Right kidney (tissue), 9 donors: ENCODE measurements at places on chromosomes 12 and 14.

- peak; percentile 25 for DNase-seq
Measured at GRCh38 chr12:106149096-106149784, 10.5 kb upstream of the NUAK1 start.

DNA sequence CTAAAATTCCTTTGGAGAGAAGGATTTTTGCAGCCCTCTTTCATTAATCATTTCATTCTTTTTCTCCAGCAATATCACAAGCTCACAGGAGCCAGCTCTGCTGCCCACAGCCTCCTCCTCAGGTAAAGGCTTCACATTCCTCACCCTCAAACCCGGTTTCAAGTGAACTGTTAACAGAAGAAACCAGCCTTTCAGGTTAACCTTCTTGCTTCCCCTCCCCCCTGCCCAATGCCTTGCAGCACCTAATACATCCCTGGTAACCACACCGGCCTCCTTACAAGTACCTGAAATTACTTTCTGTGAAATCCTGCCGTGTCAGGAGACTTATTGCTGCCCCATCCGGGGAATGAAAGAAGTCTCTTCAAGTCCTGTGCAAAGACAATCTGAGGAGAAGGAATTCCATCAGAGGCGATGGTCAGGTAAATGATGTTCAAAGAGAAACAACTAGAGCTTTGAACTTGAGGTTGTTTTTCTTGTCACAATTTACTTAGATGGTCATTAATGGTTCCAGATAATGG, 111.2 kb downstream of the MYRFL start:
- DNase-seq = peak; percentile 4

GRCh38 chr12:110344657-110345056, 58.9 kb downstream of the ANAPC7 start:
- DNase-seq = no peak

- DNase-seq = no peak
Measured at GRCh38 chr12:40017488-40017887, 88.4 kb downstream of the SLC2A13 start.

GRCh38 chr14:73368616-73369015, 89.7 kb downstream of the NUMB start:
- no peak for DNase-seq

DNA sequence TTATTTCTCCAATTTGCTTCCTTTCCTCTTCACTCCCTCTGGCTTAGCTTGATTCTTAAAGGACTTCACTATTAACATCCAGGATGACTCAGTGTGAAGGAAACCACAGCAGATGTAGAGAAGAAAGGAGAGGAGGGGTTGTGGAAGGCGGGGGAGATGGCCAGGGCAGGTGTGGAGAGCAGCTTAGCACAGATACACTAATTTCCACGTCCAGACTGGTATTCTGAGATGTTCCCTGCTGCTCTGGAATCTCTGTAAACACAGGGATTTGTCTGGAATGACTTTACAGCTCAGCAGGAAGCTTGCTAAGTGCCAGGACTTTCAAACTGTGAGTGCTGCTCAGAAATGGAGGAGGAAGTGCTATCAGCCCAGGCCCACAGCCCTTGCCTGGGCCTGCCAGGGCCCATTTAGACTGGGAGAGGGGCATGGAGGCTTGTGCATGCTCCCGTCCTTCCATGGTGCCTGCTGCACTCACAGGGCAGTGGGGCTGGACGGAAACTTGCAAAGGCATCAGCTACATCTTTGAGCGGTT, 202.5 kb upstream of the DDHD1 start:
- DNase-seq = no peak

GRCh38 chr14:99706107-99706900, 22.2 kb downstream of the CYP46A1 start:
- no peak for DNase-seq

DNA sequence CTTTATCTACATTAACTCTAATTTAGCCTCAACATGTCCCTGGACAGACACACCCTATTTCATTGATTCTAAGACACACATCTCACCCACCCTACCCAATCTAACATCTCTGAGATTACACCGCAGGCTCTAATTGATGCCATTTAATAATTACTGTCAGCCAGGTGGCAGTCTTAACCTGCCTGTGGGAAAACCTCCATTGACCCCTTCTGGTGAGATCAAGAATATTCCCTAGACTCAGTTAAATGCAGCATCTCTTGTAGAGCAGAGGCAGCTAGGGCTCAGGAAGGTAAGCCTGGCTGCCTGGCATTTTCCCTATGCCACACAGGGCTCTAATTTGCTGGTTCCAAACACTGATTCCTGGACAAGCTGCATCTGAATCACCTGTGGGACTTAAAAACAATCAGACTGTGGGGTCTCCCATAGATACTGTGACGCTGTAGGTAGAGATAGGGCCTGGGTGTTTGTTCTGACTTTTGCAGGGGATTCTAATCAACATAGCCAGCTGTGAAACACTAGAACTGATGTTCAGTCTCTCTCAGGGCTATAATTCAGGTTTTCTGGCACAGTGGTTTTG, 14.3 kb downstream of the MCRS1 start:
- no peak for DNase-seq

GRCh38 chr12:74889073-74889472, 320.6 kb downstream of the KCNC2 start:
- DNase-seq = no peak

DNA sequence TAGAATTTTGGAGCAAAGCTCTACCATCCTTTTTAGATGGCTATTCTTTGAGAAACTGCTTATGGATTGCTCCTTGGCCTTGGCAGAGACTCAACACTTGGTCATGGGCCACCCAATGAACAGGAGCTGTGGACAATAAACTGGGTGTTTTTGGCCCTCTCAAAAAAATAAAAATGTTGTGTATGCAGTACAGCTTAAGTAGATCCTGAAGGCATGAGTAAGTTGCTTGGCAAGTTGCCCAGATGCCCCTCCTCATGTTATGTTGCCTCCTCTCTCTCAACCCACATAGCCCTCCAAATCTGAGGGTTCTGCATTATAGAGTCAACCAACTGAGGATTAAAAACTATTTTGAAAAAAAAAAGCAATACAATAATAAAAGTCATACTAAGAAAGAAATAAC, 124.9 kb downstream of the ATP23 start:
- DNase-seq = no peak

- no peak for DNase-seq
Measured at GRCh38 chr12:104570174-104570907, 113.6 kb downstream of the CHST11 start.

- DNase-seq = no peak
Measured at GRCh38 chr14:99968191-99968920, 96.9 kb upstream of the EVL start.

DNA sequence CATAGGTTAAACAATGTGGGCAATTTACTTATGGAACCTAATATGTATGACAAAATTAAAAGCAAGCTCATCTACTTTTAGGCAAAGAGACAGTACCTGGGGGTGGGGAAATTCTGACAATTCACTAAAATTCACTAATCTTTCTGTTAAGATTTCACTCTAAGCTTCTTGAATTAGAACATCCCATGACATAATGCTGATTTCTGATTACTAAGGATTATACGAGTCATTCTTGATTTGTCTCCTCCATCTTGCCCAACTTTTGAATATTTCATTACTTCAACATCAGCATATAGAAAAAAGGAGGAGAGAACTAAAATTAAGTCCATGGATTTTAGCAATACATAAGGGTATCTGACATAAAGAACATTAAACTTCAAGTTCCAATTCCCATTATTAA, 2.4 kb downstream of the CEP83 start:
- no peak for DNase-seq

DNA sequence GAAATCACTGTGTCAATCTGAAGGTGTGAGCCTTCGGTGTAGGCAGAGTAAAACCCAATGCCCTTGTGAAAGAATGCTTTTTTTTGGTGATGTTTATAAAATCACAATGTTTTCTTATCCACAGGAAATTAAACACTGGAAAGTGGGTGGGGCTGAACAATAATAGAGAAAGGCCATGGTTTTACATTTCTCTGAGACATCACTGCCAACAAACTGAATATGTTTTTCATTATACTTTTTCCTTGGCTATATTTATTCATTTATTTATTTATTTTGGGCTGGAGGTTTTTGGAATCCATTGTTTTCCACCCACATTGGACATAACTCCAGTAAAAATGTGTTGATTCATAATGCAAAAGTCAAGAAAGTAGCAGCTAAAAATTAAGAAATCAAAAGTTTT, 16.9 kb downstream of the LRRK2 start:
- DNase-seq = no peak

DNA sequence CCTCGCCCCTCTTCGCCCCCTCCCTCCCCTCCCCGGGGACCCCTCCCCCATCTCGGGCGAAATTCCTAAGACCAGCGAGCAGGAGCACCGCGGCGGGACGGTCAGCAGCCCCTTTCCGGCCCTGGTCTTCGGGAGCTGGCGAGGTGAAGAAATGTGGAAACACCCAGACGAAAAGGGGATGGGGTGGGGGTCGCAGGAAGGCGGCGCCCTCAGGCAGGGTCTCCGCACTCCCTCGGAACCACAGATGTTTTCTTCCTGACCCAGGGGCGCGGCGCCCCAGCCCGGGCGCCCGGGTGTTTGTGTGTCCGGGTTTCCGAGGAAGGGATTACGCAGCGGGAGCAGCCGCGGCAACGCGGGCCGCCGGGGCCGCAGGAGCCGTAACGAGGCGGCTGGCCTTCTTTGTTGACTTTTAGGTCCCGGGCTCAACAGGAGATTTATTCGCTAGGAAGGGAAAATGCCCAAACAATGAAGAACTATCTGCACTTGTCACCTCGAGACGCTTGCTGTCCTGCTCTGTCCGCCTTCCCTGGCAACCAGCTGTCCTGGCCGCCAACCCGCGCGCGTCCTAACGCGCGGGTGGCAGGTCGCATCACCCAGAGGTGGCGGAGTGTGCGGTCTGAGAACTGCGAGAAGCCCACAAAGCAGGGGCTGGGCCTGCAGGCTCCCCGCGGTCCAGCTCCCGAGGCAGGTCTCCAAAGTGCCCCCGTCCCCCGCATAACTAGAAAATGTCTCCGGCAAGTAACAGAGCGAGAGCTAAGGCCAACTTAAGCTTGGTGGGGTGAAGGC, 7.0 kb downstream of the FOXA1 start:
- peak; percentile 92 for DNase-seq

GRCh38 chr14:29370024-29370423, 557.6 kb downstream of the PRKD1 start:
- no peak for DNase-seq

GRCh38 chr14:71114565-71114964, 207.3 kb downstream of the PCNX1 start:
- no peak for DNase-seq

DNA sequence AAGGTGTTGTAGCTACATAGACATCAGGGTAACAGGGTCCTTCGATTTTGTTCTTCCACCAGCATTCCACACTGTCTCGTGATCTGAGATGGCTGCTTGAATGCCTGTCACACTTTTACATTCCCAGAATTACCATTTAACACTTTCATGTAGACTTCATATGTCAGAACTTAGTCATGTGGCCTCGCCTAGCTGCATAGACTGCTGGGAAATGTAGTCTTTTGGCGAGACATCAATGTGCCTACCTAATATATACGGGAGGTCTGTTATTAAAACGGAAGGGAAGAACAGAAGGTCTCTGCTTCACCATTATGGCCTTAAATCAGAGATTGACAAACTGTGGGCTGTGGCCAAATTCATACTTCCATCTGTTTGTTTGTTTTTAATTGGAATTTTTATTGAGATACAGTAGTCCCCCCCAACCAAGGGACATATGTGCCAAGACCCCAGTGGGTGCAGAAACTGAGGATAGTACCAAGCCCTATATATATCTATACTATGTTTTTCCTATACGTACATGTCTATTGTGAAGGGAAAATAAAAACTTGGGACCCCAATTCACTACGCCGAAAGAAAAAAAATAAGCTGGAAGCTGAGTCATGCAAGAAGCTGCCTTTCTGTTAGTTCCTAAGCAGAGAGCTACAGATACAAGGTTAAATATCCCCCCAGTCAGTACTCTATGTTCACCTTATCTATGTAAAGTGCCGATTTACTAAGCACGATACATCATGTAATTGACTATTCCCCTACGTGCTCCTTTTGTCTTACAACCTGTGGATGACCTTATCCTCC, 11.3 kb upstream of the HRK start:
- no peak for DNase-seq
